Suppressor macrophage (primary cell): ENCODE measurements at places on chromosomes 6 and 20.

DNA sequence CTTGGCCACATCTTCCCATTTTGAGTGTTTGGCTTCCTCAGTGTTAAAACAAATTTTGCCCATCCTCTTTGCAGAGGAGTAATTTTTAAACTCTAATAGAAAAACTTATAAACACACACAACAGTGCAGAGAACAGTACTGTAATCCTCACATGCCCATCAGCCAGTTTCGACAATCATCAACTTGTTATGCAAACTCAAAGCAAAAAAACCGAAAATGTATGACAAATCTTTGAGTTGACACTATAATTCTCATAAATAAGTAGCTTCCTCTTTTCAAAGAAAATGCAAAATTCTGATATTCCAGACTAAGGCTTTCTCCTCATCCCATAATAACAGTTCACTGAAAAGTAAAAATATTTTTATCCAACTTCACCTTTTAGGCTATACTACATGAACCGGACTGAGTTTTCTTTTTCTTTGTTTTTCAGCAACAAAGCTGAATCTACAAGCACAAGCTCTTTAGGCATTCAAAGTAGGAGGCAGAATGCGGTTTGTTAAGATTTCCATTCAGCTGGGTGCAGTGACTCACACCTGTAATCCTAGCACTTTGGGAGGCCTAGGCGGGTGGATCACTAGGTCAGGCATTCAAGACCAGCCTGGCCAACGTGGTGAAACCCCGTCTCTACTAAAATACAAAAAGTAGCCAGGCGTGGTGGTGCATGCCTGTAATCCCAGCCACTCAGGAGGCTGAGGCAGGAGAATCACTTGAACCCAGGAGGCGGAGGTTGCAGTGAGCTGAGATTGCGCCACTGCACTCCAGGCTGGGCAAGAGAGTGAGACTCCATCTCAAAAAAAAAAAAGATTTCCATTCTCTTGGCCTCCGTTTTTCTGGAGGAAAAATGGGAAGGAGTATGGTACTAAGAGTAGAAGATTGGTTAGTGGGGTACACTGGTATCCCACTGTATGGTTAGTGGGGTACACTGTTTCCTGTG, 74.8 kb downstream of the GCNT2 start:
- peak; percentile 93 for DNase-seq

DNA sequence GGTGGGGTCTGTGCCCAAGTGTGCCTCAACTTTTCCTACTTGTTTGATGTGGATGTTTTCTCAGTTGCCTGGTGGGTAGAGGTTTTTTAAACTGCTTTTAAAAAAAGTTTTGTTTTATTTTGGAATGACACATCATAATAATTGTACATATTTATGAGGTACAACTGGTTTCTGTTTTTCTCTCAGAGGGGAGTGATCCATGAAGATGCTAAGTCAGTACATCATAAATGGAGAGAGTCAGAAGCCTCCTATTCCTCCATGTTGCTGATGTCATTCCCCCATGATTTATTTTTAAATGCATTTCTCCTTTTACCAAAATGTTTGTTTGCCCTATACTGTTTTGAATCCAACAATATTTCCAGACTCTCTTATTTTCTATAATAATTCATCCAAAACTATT, 77.3 kb upstream of the CLVS2 start:
- DNase-seq, result no peak

DNA sequence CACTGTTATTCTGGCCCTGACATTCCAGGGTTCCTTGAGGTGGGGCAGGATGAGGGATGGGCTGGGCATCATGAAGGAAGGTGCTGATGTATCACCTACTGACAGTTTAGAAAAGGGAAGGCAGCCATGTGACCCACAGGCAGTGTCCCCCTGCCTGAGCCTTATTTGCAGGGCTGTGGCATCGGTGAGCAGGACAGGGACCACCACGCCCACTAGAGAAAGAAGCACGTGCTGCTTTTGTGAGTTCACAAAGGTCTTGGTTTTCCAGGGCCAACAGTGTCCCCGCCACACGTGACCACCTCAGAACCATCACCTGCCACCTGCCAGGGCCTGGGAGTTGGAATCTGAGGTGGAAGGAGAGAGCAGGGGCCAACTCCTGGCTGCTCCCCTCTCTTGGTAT, 43.5 kb upstream of the SCRT2 start:
- DNase-seq, result no peak

DNA sequence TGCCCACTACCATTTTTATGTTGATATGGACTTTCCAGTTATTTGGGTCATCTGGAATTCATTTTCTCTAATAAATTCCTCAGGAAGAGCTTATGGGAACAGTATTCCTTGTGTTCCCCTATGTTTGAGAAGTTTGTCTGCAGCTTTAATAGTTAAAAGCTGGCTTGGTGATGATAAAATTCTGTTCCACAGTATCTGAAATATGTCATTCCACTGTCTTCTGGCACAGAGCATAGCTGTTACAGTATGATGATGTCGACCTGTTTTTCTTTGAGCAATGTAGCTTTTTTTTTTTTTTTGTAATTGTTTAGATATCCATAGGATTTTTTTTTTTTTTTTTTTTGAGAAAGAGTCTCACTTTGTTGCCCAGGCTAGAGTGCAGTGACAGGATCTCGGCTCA, 43.2 kb downstream of the NCOA3 start:
- DNase-seq, result no peak
